ENCODE measurements at places on chromosomes 7 and 10. TPM values are rescaled to one million over a fixed set of nuclear protein-coding genes. Genes with fewer than 3 reads are reported as not detected.

C10orf105 gene
- 0.10 TPM for total RNA-seq

EBLN1 gene
- total RNA-seq: not detected

PRDX3 gene
- total RNA-seq: 269 TPM

CDNF gene
- total RNA-seq: 0.29 TPM

SPDYE2B gene
- total RNA-seq: not detected

ADAM8 gene
- total RNA-seq: 3.8 TPM

CALHM2 gene
- 1.9 TPM for total RNA-seq
